ENCODE measurements at places on chromosomes 2 and 18.

DNA sequence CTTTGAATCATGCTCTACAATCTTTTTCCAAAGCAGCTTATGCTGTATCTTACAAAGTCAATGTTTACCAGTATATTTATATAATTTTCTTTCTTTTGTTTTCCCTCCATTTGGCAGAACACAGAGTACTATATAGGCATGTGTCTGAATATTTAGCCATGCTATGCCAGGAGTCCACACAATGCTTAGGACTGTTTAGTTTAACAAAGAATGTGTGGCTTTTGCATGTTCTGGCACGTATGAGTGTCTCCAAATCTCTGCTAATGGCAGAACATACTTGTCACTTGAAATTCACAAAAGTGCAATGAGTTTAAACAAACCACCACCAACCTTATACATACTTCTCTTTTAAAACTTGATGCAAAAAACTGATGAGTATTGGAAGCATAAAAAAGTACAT, 268.0 kb downstream of the NR4A2 start:
- DNase-seq = no peak

GRCh38 chr2:239904496-239904895, 120.6 kb downstream of the NDUFA10 start:
- DNase-seq = no peak

DNA sequence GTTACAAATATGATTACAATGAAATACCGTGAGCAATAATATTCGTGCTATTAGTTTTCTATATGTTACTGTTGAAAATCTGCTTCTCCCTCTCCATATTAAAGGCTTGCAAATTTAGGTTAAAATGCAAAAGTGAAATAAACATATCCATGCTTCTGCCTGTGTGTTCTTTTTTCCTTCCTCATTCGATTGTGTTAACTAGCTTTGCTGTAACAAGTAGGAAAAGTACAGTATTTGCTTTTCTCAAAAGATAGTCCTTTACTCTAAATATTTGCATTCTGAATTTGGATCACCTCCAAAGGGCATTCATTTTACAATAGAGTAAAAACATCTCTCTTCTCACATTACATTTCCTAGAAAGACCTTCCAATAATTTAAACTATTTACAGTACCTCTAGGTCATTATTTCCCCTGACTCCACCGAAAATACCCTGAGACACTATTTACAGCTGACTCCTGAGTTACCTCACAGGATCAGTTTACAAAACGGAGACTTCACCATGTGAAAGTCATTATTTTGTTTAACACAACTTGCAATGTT, 835.0 kb upstream of the FANCL start:
- no peak for DNase-seq

GRCh38 chr2:110126906-110127305, 11.3 kb upstream of the MALL start:
- no peak for DNase-seq

GRCh38 chr2:85772019-85772745, 18.4 kb downstream of the ATOH8 start:
- peak; percentile 96 for DNase-seq

DNA sequence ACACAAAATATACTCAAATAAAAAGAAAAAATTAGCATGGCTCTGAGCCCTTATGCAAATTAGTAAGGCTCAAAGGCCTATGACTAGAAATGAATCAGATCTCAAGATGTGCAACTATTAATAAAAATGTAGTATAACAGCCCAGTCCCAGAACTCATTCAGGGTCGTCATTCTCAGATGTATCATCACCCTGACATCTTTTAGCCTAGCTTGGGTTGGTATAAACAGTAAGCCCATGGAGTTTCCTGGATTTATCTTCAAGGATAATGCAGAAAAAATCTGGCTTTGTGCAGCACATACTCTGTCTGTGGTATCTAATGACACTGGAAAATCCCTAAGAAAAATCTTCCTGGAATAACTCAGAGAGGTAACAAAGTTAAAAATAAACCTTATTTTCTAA, 239.3 kb downstream of the ZNF385B start:
- DNase-seq = no peak

GRCh38 chr2:179340678-179341077, 76.0 kb upstream of the SESTD1 start:
- no peak for DNase-seq

GRCh38 chr2:235713189-235713588, 219.3 kb downstream of the AGAP1 start:
- no peak for DNase-seq

DNA sequence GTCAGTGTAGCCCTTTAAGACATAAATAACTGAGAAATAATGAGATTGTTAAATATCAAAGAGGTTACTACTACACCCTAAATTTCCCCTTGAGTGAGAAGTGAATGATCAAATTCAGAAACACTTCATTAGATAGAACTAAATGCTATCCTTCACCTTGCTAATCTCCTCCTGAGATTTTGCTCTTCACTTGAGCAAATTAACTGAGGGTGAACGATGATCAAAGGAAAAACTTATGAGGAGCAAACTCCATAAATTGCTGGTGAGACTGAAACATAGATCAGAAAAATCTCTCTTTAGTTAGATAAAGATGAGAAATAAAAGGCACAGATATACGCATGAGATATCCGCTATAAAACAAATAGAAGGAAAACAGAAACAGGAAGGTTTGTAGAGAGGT, 63.1 kb upstream of the TANC1 start:
- DNase-seq = no peak

- no peak for DNase-seq
Measured at GRCh38 chr2:223076573-223076972, 24.6 kb downstream of the KCNE4 start.

DNA sequence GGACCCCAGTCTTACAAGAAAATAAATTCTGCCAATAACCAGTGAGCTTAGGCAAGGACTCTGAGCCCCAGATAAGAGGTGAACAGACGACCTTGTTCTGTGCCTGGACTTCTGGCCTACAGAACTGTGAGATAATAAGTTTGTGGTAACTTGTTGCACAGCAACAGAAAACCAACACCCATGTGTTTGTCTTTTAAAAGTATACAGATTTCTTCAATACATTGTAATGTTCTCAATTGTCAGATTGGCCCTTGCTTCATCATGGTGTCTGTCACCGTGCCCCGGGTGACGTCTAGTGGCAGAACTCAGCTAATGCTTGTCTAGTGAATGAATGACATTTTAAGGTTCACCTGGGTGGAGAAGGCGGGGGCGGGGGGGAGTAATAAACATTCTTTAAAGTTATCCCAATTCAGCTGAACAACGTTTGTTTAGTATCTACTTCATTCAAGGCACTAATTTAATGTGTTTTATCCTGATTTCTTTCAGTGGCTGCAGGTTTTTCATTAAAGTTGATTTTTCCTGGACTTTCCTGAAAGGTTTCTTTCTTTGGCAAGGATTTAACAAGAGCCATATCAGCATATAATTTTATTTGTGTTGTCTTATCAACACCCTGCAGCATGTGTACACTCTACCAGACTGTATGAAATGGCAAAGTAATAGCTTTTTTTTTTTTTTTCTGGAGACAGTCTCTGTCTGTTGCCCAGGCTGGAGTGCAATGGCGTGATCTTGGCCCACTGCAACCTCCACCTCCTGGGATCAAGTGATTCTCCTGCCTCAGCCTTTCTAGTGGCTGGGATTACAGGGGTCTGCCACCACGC, 123.8 kb upstream of the DLX2 start:
- DNase-seq = no peak

DNA sequence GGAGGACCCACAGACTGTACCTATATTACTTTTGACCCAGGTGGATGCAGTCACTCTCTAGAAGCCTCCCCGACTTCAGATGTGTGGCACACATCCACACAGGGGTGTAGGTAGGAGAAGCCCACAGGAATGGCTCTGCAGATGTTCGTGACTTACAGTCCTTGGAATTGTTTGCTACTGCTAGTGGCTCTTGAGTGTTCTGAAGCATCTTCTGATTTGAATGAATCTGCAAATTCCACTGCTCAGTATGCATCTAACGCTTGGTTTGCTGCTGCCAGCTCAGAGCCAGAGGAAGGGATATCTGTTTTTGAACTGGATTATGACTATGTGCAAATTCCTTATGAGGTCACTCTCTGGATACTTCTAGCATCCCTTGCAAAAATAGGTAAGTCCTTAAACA, 605 bp downstream of the SLC9A4 start:
- no peak for DNase-seq

- DNase-seq = no peak
Measured at GRCh38 chr2:21580391-21580790, 456.6 kb downstream of the TDRD15 start.

DNA sequence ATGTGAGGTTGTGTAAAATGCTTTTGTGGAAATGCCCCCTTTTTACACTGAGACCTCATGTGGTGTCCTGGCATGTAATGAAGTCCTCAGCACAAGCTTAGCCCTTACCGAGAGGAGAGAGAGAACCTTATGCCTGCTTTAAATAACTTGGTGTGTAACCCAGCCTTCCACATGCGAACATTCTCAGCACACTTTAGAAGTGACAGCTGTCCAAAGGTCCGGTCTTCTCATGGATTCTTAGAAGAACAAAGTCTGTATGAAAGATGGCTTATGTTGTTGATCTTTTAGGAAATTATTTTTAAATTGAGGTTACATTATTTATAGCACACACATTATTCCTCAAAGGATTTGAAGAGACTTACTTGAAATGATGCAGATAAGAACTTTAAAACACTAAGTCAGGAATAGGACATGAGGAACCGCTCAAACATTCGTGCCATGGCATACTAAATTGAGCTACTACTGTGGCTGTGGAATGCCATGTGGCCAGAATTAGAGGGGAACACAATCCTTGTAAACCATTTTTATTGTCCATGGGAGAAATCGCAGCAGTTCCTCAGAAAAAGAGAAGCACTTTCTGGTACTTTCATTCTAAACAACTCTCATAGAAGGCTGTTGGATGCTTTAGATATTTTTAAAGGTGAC, 79.6 kb downstream of the WDSUB1 start:
- no peak for DNase-seq

GRCh38 chr2:25700221-25700660, 26.9 kb upstream of the DTNB start:
- peak; percentile 43 for DNase-seq

GRCh38 chr2:50729306-50730049, 302.5 kb downstream of the NRXN1 start:
- DNase-seq = no peak

- no peak for DNase-seq
Measured at GRCh38 chr2:63613391-63613901, 24.7 kb downstream of the MDH1 start.

DNA sequence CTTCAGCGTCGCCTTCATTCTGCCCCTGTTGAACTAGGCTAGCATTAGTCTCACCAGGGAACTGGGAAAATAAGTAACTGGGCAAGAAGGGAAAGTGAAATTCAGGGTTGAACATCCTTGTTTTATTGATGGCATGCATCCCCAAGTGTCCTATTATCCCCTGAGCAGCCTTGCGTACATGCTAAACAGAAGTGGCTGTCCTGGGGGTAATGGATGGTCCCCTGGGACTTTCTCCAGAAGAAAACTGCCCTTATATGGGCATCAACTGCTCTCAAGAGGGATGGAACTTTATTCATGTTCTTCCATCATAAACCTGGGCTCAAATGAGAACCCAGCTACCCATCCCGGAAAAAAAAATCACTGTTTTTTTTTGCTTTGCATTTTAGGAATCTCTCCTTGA, 11.8 kb upstream of the SMIM21 start:
- no peak for DNase-seq

GRCh38 chr2:55616551-55617174, 759 bp downstream of the PPP4R3B start:
- peak; percentile 8 for DNase-seq

DNA sequence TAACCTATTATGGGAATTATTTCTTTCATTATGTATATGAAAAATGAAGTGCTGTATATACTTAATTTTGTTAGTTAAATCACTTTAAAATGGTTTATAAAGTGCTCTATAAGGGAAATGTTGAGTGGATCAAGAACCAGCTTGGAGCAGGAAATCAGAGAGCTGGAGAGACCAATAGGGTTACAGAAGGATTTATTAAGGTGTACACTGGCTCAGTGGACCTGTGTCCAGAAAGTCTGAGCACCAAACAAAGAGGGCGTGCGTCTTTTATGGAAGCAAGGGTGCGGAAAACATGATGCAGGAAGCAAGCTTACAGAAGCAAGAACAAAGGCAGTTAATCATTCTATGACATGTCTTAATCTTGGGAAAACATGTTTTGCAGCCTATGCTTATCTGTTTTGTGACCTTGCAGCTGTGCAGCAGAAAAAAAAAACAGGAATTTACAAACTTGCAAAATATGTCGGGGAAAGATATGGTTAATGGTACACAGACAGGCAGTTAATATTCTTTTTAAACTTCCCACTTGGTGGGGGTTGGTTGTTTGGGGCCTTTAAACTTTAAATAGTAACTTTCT, 65.2 kb upstream of the SLC35G4 start:
- DNase-seq = no peak
